ENCODE measurements at places on chromosomes 16 and 17. TPM values are rescaled to one million over a fixed set of nuclear protein-coding genes. Genes with fewer than 3 reads are reported as not detected.

DNA sequence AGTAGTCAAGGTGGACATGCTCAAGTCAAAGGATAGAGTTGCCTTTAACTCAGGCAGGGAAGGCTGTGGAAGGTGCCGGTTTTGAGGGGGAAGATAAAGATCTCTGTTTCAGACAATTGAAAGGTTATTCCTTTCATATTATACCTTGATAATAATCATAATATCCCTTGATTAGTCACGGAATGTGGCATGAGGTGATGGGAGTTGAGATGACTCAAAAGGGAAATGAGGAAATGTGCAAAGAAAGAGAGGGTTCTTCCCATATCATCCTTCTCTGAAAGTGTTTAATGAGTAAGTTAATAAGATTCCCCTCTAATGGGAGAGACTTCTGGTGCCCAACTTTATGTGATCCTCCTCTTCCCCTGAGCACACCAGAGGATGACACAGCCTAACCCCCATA lies 43.1 kb upstream of the HS3ST2 start:
- DNase-seq, result no peak

DNA sequence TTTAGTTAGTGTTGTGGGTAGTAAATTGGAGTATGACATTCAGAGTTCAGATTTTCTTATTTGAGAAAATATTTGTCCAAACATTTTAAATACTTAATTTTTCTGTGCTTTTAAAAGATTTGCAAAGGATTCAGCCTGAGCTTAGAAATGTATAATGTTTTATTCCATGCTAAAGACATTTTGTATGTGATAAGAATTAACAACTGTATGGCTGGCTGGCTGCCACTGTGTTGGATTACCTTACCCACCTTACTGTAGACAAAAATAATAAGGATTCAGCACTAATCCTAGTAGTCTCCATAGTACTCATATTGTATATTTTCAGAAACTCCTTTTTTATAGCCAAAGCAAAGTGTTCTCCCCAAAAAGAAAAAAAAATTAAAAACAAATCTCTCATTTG lies 74.8 kb downstream of the TANC2 start:
- DNase-seq, result no peak

- DNase-seq, result peak; percentile 66
Observed at GRCh38 chr16:1152651-1153259, at the start of gene CACNA1H. Gene CACNA1H (plus strand): TSS chr16:1153106. CDS start chr16:1153738, 632 bp downstream.

GRCh38 chr16:66399031-66399430 lies 28.1 kb upstream of the BEAN1 start:
- no peak for DNase-seq

GRCh38 chr17:39867880-39868553 lies at the start of gene ZPBP2:
Gene ZPBP2 (plus strand): TSS chr17:39868202. CDS start chr17:39868355, 153 bp downstream.
- no peak for DNase-seq

DNA sequence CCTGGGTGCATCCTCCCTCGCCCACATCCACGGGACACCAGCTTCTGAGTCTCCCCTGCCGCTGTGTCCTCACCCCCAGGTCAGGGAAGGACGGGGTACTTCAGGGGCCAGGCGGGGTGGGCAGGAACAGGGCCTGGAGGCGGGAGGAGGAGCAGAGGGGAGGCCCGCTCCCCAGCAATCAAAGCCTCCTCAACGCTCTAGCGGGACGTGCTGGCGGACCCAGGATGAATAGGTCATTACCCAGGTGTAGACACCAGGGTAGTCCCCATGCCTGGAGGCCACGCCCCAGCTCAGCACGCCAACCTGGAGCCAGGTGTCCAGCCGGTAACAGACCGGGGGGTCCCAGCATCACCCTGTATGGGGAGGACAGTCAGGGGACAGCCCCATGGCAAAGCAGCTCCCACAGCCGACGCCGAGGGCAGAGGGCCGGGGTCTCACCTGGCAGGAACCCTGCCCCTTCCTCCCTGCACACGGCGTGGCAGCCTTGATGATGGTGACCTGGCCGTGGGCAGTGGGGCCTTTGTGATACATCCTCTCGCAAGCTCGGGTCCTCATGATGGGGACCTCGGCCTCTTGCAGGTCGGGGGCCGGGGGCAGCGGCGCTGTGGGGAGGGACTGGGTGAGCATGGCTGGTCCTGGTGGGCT lies 24.2 kb downstream of the TPSD1 start:
- no peak for DNase-seq

DNA sequence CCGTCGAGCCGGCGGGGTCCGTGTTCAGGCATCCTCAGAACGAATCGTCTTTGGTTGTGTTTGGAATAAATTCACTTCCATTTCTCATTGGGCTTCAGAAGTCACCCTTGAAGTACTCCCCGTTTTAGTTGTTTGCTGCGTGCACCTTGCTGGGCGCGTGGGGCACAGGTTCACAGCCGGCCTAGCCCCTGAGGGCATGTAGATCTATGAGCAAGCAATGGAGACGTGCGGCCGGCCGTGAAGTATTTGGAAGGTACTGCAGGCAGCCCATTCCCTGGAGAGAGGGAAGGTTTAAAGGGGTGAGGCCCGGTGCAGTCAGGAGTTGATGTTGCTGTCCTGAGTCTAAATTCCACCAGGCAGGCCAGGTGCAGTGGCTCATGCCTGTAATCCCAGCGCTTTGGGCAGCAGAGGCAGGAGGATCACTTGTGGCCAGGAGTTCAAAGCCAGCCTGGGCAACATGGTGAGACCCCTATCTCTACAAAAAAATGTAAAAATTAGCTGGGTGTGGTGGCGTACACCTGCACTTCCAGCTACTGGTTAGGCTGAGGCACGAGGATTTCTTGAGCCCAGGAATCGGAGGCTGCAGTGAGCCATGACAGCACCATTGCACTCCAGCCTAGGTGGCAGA lies 714 bp downstream of the ACSF3 start:
- DNase-seq, result no peak

GRCh38 chr16:84179612-84180320 lies 7.1 kb downstream of the TAF1C start:
- no peak for DNase-seq

DNA sequence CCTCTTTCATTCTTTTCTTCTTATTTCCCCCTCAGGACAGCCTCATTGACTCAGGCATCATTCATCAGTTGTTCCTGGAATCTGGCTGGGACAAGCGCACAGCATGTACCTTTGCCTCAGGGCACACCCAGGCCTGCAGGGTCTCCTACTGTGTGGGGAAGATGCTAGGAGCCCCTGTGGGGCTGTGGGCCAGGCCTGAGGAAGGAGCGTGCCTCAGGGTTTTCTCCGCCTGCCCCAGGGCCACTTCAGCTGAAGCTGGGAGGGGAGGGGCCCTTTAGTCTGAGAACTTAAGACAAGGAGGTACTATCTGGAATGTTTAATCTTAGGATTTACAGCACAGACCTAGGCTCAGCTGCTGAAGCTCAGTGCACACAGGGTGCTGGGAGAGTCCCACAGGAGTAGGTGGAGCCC lies 7.9 kb downstream of the ELMO3 start:
- no peak for DNase-seq

DNA sequence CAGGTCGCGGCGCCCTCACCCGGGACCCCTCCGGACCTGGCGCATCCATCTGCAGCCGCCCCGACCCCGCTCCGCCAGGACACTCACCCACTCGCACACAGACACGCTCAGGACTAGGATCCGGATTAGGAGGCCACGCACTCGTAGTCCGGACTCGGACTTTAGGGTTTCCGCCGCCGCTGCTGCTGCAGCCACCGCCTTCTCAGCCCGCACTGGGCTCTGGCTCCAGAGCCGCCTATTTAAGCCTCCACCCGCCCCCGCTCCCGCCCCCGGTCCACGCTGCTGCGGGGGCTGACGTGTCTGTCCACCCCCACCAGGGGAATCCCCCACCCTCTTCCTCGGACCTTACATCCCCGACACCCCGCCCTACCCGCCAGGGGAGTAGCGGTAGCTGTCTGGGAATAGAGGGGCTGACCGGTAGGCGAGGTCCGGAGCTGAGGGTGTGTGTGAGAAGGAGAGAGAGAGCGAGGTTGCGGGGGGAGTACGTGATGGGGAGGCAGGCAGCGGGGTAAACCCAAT lies at the start of gene RRAD:
Gene RRAD, minus strand, starts transcription at position 214 of the 519 bp plus-strand sequence. CDS start 356 bp downstream, outside the sequence.
- peak; percentile 68 for DNase-seq

DNA sequence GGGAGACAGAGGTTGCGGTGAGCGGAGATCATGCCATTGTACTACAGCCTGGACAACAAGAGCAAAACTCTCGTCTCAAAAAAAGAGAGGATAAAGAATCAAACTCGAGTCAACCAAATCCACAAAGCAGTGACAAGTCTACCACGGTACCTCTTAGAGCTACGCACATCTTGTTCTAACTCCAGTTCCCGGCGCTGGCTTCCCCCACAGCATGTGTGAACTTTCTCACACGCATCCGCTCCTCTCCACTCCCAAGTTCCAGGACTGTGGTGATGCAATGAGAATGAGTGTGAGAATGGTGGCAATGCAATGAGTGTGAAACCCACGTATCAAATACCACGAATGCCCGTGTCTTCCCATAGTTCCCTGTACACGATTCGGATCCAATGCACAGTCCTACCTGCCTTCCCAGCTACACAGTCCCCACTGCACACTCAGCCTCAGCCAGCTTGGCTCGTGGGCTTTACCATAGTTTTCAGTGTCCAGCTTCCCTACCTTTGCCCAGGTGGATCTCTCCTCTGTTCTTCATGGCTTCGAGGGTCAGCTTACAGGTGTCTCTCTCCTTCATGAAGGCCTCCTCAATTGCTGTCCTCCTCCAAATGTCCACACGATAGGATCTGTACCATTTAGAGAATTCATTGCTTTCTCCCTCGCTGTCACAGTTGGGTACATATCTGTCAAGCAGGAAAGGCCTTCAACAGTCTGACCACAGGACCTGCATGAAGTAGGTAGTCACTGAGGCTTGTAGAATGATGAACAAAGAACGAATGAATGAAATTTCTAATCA lies 9.2 kb upstream of the P2RX5 start:
- DNase-seq, result no peak

The SLC26A11 gene
- total RNA-seq, result 35.9 TPM

The FAM222B gene
- total RNA-seq, result 17.3 TPM

The NOG gene
- total RNA-seq, result 5.3 TPM

The NEUROD2 gene
- not detected for total RNA-seq

Data from sciatic nerve (tissue), 2 donors.